Trophoblast cell (in vitro differentiated cells and primary cell): ENCODE measurements at places on chromosomes 2 and 18.

GRCh38 chr2:217824223-217824622 lies 178.6 kb downstream of the TNS1 start:
- no peak for DNase-seq

GRCh38 chr2:230910546-230911177 lies 14.4 kb downstream of the GPR55 start:
- no peak for DNase-seq

- DNase-seq = no peak
These were observed 26.5 kb downstream of the SCYGR8 start for GRCh38 chr2:227772197-227772661.

GRCh38 chr2:38185012-38185491 lies 109.1 kb upstream of the CYP1B1 start:
- no peak for DNase-seq

- no peak for DNase-seq
These were observed 26.4 kb downstream of the ARHGAP15 start for GRCh38 chr2:143155661-143156060.

GRCh38 chr18:49690312-49690711 lies 123.0 kb downstream of the ACAA2 start:
- no peak for DNase-seq

GRCh38 chr2:138621139-138621538 lies 119.6 kb downstream of the SPOPL start:
- DNase-seq = no peak

DNA sequence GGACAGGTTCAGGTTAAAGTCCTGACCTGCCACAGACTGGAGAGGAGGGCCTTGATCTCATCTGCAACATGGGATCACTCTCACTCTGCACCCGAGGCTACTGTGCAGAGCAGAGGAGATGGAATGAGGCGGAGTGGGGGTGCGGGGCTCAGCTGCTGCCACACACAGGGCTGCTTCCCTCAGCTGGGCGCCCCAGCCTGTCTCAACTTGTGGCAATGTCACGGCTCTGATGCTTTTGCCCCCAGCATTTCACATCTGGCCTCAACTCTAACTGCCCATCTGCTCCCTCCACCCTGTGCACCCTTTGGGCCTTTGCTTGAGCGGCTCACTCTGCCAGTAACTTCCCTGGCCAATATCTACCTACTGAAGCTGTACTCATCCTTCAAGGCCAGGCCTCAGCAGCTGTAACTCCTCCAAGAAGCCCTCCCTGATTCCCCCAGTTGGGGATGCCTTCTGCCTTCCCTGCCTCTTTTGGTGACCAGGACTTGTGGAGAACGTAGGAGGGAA lies 70.3 kb downstream of the POLR1A start:
- DNase-seq = no peak

- no peak for DNase-seq
These were observed 386.2 kb downstream of the SETBP1 start for GRCh38 chr18:45066886-45067285.

- DNase-seq = peak; percentile 92
These were observed 52.8 kb upstream of the PMAIP1 start for GRCh38 chr18:59846814-59847490.

GRCh38 chr18:10839421-10839820 lies 309.9 kb downstream of the PIEZO2 start:
- DNase-seq = no peak

DNA sequence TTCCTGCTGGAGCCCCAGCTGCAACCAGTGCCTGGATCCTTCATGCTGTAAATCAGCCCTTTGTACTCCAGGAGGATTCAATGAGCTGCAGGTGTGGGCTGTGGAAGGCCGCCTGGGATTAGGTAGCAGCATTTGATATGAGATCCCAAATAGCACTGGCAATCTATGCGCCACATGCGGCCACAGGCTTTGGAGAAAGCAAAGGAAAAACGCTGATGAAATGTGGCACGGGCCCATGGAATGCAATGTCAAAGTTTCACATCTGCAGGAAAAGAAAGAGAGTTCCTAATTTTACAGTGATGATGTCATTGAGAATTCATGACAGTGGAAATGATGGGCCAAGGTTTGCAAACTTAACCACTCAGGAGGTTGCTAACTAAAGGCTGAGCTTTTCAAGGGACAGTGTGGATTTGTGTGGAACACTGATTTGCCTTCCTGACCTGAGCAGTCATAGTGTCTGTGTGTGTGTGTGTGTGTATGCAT lies 216.4 kb upstream of the OSR1 start:
- DNase-seq = peak; percentile 57

DNA sequence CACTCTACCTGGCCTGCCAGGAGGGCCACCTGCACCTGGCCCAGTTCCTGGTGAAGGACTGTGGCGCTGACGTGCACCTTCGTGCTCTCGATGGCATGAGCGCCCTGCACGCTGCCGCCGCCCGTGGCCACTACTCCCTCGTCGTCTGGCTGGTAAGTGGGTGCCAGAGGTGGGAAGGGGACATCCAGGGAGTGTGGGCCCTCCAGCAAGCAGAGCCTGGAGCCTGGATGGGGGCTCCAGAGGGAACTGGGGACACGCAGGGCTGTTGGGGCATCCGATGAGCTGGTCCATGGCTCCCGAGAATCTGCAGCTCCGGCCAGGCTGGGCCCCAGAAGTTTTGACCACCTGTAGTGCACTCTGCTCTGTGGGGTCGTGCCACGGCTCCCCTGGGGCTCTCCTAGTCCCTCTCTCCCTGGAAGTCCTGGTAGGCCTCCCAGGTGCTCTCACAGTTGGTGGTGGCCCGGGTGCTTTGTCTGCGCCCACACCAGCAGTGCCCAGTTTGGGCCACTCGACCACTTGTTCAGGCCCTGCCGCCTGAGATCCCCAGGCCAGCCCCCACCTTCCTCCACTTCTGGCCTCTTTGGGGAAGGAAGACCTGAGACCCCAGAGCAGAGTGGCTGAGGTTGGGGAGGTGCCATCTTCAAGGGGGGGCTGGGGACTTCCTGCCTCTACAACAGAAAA lies 4.7 kb downstream of the ESPNL start:
- no peak for DNase-seq

DNA sequence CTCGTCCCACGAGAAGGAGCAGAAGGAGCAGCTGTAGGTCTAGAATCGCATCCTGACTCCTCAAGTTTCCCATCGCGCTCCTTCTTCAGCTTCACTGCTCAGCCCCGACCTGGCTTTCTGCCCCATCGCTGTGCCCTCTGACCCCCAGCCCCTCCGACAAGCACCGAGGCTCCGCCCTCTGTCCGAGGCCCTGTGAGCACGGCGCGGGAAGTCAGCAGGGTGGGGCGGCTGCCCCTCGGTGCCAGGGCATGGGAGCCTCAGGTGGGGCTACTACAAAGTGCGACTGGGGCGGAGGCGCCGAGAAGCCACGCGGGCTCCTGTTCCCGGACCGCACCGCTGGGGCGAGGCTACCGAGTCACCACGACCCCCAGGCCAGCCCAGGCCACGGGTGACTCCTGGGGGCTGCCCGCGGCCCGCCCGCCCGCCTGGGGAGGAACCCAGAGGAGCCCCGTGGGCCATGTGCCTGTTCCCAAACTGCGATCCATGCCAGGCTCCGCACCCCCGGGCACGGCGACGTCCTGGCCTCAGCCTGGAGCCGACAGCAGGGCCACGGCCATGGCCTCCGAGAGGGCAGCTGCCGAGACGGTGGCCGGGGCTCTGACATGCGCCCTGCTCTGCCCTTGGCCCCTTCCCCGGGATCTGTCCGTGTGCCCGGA lies 36.6 kb upstream of the ID2 start:
- no peak for DNase-seq

DNA sequence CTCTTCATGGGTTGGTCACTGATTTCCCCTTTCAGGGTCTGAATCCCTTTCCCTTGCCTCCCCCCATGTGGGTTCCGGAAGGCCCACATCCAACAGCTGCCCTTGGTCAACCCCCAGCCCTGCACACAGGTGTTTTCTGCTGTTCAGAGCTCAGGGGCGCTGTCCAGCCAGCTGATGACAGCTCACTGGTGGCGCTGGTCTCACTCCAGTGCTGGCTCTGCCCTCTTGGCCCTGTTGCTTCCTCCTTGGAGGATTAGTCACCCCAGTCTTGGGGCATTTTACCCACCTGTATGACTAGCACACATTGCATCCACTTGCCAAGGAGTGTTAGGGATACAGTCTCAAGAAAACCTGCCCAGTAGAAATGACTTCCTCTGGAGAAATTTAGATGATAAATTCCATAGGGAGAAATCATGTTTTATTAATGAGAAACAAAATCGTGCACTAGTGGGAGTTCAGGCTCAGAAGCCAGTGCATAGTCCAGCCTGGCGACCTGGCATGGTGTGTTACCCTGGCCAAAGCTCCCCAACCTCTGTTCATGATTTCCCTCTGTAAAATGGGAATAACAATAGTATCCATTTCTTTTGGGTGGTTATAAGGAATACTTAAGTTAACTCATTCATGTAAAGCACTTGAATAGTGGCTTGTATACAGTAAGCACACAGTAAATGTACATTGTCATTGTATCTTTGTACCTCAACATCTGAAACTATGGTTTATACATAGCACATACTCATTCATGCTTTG lies 21.6 kb downstream of the CRIM1 start:
- no peak for DNase-seq

DNA sequence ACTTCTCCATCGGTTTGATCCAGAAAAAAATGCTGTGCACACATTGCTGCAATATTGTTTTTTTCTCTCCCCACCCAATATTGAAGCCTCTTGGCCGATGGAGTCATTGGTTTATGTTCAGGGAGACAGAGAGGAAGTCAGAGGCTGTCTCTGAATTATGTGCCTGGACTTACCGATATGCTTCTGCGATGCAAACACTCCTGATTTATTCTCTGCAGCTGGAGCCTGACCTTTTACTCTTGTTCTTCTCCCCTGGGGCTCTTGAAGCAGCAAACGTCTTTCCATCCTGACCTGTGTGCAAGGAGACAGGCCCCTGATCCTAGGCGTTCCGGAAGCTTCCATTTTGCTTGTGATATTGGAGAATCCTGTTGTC lies 99.6 kb downstream of the PTGR3 start:
- no peak for DNase-seq

DNA sequence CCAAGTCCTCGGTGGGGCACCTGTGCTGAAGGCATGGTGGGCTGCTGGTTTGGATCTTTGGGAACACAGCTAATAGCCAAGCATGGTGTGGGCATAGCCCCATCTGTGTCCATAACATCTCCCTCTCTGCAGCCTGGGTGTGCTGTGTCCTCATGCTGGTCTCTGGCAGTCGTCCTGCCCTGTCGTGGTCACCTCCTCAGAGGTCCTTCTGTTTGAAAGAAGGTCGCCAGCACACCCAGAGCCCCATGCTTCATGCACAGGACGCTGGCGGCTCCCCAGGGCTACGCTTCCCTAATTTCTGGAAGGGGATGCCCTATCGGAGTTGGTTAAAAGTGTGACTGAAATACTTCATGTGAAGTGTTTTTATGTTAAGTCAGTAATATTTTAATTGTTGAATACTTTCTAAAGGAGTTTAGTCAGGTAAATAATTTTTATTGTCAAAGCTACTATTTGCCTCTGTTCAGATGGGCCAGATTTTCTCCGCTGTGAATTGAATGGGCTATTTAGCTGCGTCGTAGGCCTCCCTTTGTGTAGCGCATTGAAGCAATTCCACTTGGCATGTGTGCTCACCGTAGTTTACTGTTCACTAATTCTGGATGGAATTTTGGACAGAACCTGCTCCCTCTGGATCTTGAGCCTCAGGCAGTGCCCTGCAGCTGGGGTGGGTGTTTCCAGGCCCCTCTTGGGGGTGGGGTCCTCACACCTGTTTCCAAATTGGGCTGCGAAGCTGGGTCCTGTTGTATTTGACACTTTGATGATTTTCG lies 81.9 kb downstream of the WDSUB1 start:
- no peak for DNase-seq

DNA sequence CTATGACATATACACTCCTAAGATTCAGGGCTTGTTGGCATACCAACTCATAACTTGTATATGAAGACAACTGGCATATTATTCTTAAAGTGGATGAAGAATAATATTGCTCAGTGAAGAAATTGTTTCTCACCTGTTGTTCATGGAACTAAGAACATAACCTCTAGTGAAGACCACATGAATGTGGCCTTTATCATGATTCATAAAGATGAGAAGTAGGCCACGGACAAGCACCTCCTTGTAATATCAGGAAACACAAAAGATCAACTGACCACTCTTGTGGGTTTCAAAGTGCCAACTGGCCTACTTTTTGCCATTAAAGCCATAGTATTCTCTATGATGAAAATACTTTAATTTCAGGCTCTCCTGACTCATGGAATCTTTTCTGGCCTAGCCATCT lies 407.4 kb downstream of the GRB14 start:
- DNase-seq = no peak

GRCh38 chr2:219662566-219662965 lies 35.1 kb downstream of the SLC4A3 start:
- peak; percentile 33 for DNase-seq

DNA sequence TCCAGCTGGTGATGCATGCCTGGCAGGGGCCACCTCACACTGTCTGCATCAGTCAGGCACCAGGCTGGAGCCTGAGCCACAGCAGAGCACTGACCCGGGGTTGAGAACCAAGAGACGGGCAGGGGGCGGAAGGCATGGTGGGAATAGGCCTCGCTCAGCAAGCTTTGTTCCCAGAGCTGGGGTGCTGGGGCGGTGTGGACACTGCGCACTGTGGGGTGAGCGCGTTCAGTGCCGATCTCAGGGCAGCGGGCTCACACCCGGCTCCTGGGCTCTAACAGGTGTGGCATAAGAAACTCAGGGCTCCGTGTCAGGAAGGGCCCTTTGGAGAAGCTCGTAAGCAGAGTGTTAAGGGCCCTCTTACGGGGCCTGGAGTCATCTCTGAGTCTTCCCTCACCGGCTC lies 15.7 kb downstream of the SH3RF3 start:
- no peak for DNase-seq

DNA sequence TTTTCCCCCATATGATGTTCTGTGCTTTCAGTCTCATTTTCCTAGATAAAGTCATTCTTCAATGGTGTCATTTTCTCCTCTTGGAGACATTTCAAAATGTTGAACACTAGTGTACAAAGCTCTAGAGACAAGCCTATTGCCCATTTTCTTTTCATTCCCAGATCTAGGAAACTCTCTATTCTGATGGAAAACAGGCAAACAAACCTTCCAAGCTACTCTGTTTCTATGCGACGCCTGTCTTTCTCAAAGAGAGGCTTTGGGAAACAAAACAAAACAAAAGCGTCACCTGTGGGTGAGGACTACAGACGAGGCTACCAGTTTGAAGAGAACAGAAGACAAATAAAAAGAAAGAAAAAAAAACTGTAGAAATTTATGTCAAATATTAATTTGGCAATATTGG lies 311.0 kb downstream of the CBLN2 start:
- no peak for DNase-seq

DNA sequence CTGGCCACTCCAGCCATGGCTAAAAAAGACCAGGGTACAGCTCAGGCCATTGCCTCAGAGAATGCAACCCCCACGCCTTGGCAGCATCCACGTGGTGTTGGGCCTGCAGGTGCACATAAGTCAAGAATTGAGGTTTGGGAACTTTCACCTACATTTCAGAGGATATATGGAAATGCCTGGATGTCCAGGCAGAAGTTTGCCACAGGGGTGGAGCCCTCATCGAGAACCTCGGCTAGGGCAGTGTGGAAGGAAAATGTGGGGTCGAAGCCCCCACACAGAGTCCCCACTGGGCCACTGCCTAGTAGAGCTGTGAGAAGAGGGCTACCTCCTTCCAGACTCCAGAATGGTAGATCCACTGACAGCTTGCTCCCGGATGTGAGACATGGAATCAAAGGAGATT lies 477.3 kb downstream of the LPIN1 start:
- no peak for DNase-seq

GRCh38 chr2:54208364-54209240 lies 47.4 kb downstream of the TSPYL6 start:
- no peak for DNase-seq

- DNase-seq = no peak
These were observed 5.6 kb upstream of the TMEM17 start for GRCh38 chr2:62511636-62512035.
